ENCODE measurements at places on chromosomes 11 and 22.

DNA sequence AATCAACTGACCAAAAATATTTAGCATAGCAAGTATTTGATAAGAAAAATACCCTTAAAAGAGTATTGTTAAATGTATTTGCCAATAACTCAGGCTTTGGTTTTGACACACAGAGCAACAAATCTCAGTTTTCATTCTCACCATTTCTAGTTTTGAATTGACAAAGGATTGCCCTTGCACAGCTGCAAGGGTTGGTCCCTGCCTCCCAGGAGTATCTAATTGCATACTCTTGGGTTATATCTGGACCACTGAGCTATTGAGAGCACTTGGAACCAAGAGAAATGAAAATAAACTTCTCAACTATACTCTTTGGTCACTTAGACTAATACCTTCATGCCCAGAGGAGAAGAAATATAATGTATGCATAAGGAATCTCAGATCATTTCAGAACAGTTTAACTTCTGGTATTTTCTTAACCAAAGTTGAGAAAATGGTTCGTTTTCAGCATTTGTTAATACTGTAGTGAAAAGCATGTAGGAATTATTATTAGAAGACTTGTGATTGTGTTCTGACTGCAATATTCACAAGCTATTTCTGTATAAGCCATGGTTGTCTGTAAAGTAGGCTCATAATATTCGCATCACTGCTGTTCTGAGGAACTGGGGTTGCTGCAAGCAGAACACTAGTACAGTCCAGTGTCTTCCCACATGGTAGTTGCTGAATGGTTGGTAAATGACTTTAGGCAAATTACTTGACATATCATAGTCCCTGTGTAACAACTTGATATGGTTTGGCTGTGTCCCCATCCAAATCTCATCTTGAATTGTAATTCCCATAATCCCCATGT lies 7.9 kb downstream of the C2CD3 start:
- no peak for DNase-seq

- peak; percentile 8 for DNase-seq
Observed at GRCh38 chr11:6737872-6738466, 33.8 kb downstream of the OR2AG2 start.

DNA sequence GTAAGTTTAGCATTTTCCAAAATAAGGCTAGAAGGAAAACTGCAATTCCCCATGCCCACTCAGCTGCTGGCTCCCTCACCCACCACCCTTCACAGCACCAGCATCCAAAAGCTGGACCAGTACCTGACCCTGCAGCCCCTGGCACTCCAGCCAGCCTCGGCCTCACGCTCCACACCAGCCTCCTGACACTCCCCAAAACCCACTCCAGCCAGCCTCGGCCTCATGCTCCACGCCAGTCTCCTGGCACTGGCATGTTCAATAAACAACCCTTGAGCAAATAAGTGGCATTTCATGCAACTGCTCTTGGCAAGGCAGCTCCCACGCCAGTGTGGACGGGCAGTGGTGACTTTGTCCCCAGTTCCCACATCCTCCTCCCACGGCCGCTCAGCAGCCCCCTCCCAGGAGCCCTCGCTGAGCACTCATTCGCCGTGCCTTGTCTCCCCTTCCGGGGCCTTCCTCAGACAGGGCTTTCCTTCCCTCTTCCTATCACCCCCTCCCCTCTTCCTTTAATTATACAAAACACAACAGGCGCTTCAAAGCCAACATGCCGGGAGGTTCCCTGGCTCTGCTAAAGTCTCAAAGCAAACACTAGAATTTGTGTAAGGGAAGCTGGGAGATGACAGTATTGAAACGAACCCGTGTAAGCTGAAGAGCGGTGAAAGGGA lies 6.8 kb downstream of the TOLLIP start:
- DNase-seq: no peak

- no peak for DNase-seq
Observed at GRCh38 chr22:49291169-49291568, 536.5 kb downstream of the BRD1 start.

- peak; percentile 30 for DNase-seq
Observed at GRCh38 chr11:17208257-17208999, 642 bp upstream of the PIK3C2A start.

DNA sequence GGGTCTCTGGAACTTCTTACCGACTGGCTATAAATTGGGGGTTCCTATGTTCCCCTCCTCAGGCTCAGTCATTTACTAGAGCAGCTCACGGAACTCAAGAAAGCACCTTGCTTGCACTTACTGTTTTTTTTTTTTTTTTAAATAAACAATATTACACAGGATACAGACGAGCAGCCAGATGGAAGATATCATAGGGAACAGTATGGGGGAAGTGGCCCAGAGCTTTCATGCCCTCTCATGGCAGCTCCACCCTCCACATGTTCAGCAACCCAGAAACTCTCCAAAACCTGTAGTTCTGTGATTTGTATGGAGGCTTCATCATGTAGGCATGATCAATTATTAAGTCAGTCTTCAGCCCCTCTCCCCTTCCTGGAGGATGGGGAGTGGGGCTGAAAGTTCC lies 7.5 kb downstream of the UVRAG start:
- no peak for DNase-seq

- DNase-seq: no peak
Observed at GRCh38 chr22:27754247-27754887, 47.2 kb downstream of the MN1 start.

- no peak for DNase-seq
Observed at GRCh38 chr11:56509439-56509838, 18.3 kb upstream of the OR5M8 start.

- no peak for DNase-seq
Observed at GRCh38 chr11:117281159-117281558, 10.0 kb upstream of the BACE1-AS start.

- peak; percentile 88 for DNase-seq
Observed at GRCh38 chr22:38353142-38353629, 36.0 kb upstream of the CSNK1E start.

- no peak for DNase-seq
Observed at GRCh38 chr22:39220890-39221850, 23.6 kb downstream of the PDGFB start.

DNA sequence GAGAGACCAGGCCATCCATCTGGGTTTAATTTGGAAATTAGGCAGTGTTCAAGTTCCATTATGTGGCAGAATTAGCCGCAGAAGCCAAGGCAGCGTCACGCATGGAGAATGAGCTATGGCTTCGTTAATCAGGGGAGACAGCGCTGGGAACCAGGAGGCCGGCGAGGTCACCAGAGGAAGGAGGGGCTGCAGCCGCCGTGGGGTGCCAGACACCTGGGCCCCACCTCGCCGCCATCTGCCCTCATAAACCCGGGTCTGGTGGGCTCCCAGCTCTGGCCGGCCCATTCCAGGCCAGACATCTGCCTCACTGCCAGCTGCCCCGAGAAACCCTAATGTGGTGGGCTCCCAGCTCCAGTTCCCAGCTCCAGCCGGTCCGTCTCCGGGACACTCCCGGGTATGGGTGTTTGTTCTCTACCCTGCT lies 676.9 kb downstream of the BRD1 start:
- DNase-seq: no peak

DNA sequence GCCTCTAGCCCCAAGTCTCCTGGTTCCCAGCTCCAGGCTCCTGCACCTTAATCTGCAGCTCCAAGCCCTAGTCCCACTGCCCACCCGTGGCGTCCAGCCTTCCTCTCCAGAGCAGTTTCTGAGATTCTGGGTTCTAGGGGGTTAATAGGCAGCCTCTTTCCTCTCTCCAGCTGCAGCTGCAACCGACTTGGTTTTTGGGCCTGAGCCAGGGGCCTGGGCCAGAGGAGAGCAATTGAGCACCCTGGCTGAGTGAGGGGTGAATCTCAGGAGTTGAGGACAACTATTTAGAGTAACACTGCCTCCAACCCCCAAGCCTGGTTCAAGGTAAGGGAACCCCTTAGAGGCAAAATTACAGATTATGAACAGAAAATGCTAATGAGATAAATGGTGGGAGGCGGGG lies 9.0 kb upstream of the CHRM1 start:
- no peak for DNase-seq

- no peak for DNase-seq
Observed at GRCh38 chr11:28808771-28809170, 700.6 kb downstream of the METTL15 start.

DNA sequence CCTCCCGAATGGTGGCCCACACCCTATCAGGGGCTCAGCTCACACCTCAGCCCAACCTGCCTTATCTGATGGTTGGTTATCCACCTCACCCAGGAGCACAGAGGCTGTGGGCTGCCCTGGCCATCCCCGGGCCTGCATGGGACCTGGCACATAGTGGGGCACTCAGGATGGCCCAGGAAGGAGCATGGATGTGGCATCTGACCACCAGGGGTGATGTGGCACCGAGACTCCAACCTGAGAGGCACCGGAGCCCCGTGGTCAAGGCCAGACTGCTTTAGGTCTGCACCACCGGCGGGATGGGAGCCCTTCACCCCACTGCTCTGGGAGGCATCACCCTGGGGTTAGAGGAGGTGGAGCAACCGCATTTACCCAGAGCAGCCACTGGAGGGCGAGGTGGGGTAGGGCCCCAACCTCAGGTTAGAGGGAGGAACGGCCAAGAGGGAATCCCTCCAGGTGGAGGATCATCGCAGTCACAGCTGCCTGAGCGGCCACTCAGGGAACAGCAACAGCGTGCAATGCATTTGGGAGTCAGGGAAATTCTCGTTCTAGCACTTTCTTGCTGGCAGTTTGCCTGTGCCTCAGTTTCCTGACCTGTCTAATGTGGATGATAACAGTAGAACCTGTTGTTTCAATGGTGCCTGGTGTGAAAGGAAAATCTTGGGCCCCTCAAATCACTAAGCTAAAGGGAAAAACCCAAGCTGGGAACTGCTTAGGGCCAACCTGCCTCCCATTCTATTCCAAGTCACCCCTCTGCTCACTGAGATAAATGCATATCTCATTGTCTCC lies 52.9 kb upstream of the CARS1 start:
- peak; percentile 77 for DNase-seq

GRCh38 chr11:76270389-76270788 lies 64.1 kb upstream of the WNT11 start:
- DNase-seq: no peak

DNA sequence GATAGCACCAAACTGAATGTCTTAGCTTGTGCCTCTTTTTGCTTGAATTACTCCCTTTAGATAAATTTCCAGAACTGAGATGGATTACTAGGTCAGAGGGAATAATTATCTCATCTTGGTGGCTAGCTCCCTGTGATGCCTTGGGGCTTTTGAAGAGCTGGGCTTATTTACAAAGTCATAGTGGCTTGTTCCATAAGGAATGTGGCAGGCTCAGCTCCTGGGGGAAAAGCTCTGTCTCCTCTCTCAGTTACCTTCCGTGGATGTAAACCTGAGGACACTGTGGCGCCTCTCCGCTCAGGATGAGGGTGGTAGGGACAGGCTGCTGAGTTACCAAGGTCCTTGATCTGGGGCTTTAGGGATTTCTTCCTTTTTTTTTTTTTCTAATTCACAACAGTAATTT lies 121.7 kb downstream of the PARVA start:
- no peak for DNase-seq

DNA sequence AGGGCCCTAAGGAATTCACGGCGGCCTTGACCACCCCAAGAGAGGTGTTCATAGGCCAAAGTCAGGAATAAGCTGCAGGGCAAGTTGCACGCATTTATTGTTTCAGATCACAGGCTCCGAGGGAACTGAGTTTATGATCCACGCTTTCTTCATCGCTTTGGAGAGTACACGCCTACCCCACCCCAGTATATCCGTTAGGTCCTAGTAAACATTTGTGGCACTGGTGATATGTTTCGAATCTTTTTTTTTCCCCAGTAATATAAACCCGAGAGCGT lies 805 bp downstream of the GANAB start:
- no peak for DNase-seq

GRCh38 chr11:77619576-77620198 lies 17.9 kb downstream of the CLNS1A start:
- DNase-seq: no peak

- DNase-seq: no peak
Observed at GRCh38 chr22:36435516-36436415, 45.7 kb downstream of the TXN2 start.

DNA sequence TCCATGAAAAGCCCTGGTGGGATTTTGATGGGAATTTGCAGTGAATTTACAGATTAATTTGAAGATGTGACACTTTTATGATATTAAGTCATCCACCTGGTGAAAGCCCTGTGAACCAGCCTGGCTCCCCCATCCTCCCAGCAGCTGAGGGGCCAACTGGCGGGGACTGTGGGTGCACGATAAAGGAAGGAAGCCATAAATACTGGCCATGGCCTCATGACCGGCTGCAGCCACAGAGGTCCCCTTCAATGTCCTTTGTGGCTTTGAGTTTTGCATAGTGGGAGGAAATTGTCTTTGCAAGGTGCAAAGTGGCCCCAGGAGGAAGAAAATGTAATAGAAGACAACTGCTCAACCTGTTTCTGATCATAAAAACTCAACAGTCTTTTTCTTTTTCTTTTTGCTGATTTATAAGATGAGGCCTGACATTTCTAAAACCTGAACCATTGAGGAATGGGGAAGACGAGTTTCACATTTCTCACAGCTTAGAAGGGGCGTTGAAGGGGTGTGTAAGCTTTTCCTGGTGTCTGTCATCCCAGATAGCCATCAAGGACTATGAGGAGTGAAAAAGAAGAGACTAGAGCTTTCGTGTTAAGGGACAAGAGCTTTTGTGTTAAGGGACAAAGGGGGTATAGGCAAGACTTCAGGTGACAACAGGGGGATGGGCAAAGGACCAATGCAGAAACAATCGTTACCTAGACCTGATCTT lies 6.3 kb upstream of the NDUFV1 start:
- no peak for DNase-seq

GRCh38 chr11:13487661-13488030 lies 8.2 kb downstream of the PTH start:
- DNase-seq: no peak

DNA sequence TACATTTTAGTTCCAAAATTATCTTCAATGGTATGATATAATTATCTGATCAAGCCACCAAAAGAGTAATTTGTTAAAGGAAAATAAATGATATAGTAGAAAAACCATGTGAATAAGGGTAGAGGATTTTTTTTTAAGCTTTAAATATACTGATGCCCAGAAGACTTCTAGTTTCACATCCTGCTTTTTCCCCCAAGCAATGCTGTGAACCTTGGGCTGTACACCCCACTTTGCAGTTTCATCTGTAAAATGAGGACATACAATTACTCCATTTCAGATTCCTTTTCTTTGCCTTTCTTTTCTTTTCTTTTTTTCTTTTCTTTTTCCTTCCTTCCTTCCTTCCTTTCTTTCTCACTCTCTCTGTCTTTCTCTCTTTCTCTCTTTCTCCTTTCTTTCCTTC lies 1125.4 kb downstream of the DLG2 start:
- no peak for DNase-seq

DNA sequence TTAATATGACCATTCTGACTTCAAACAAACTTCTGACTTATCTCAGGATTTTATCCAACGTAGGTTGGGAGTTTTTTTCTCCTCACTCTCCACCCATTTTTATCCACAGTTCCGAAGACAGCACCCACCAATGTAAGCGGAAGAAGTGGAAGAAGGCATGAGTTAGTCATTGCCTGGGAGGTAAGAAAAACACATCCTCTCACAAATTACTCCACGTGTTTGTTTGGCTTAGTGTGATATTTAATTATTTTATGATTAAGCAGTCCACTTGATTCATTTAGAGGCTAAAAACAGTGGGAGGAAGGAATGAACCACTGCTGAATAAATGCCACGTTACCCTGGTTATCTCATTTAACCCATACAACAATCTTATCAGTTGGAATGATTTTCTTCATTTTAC lies 389.6 kb upstream of the ARHGAP42 start:
- DNase-seq: no peak

- DNase-seq: no peak
Observed at GRCh38 chr11:122214567-122214966, 98.6 kb upstream of the BLID start.

GRCh38 chr11:9643751-9644150 lies 20.1 kb upstream of the SWAP70 start:
- no peak for DNase-seq

Measured in GM12891 (cell line).